ENCODE measurements at places on chromosomes 11 and 22. TPM values are rescaled to one million over a fixed set of nuclear protein-coding genes. Genes with fewer than 3 reads are reported as not detected.

NOX4 gene
- total RNA-seq: 3.1 TPM

PNPLA5 gene
- not detected for total RNA-seq

CDC45 gene
- total RNA-seq: 39.6 TPM

RCOR2 gene
- total RNA-seq: not detected

CNTF gene
- total RNA-seq: 3.3 TPM

TSPAN18 gene
- not detected for total RNA-seq

P2RY6 gene
- not detected for total RNA-seq

RGL4 gene
- not detected for total RNA-seq

MAPK12 gene
- 18.9 TPM for total RNA-seq

LRRC32 gene
- 0.73 TPM for total RNA-seq

RAD9A gene
- 11.0 TPM for total RNA-seq

SORL1 gene
- 0.33 TPM for total RNA-seq

MYOD1 gene
- total RNA-seq: not detected

PGR gene
- not detected for total RNA-seq

SCUBE2 gene
- total RNA-seq: 38.2 TPM

DCDC1 gene
- under 0.01 TPM for total RNA-seq

KDELR3 gene
- 24.8 TPM for total RNA-seq

FGF19 gene
- total RNA-seq: not detected

PPP2R5B gene
- total RNA-seq: 9.0 TPM

CECR2 gene
- total RNA-seq: 2.0 TPM

NAALAD2 gene
- 0.67 TPM for total RNA-seq

CHRM1 gene
- 0.36 TPM for total RNA-seq

BDNF gene
- total RNA-seq: 3.2 TPM

EFCAB6 gene
- total RNA-seq: 0.33 TPM

NXPE1 gene
- total RNA-seq: not detected

GRAP2 gene
- under 0.01 TPM for total RNA-seq

NCAM1 gene
- 0.69 TPM for total RNA-seq
